CD8-positive, alpha-beta memory T cell (primary cell): ENCODE measurements at places on chromosomes 12 and 14. TPM values are rescaled to one million over a fixed set of nuclear protein-coding genes. Genes with fewer than 3 reads are reported as not detected.
A peak's percentile ranks its signal among the peaks of the same experiment; 100 is the strongest.

The OTOGL gene
- total RNA-seq = not detected

GRCh38 chr12:92404921-92405320 lies 259.3 kb upstream of the BTG1 start:
- DNase-seq = no peak

DNA sequence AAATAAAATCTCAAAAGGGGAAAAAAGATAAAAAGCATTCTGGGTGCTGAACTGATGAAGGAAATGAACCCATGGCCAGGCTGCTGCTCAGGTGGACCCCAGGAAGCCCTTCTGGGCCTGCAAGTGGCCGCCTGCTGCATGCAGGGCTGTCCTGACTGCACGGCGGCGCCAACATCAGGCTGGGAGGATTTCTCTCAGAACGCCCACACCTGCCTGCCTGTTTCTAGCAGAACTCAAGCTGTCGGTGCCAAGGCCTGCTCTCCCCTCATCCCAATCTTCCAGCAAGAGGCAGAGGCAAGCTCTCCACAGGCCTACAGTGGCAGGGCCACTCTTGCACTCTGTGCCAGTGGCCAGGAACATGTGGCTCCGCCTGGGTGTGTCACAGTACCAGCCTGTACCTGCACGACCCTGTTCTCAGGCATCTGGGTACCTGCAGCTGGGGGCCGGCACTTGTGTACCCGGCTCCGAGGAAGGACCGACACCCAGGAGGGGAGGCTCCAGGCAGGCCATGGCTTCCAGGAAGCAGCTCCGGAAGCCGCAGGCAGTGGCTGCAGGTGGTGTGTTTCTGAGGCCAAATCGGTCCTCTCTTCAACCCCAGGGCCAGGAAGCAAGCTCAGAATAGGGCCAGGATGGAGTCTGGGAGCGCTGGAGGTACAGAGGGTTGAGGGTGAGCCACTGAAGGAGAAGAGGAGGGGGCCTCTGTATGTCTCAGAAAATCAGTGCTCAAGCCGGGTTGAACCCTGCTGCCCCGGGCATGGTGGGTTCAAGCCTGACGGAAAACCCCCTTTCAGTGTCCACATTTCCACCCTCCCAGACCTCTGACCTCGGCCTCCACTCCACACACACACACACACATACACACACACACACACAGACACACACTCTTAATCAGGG lies 2.5 kb upstream of the INF2 start:
- DNase-seq = no peak

- DNase-seq = no peak
Observed at GRCh38 chr12:57550641-57551549, 1.1 kb downstream of the KIF5A start.

The GALNT6 gene
- 13.5 TPM for total RNA-seq

The CLEC4C gene
- total RNA-seq = not detected

GRCh38 chr12:68175557-68176061 lies 16.1 kb upstream of the IFNG start:
- DNase-seq = peak; percentile 89

- DNase-seq = no peak
Observed at GRCh38 chr12:57836442-57837375, 9.8 kb downstream of the CTDSP2 start.

GRCh38 chr12:102300824-102301461 lies 103.3 kb upstream of the PMCH start:
- DNase-seq = no peak

DNA sequence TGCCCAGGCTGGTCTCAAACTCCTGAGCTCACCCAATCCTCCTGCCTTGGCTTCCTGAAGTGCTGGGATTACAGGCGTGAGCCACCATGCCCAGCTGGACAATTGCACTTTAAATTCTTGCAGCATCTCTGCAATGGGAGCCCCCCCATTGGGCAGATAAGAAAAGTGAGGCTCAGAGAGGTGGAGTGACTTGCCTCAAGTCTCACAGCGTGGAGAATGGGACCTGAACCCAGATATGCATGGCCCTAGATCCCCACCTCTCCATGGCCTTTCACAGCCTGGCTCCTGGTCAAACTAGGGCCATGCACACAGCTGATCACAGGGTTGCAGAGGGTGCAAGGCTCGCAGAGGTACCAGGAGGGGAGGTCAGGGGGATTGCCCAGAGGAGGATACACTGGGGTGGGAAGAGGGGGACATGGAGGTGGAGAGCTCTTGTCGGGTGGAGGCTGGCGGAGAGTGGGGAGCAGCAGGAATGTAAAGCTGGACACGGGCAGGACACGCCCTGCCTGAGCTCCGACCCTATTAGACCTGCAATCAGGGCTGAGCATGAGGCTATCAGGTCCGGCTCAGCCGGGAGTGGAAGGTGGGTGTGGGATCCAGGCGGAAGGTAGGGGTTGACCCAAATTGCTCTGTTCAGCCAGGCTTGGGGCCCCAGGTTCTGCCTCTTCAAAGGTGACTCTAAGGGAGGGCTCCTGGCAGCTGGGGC lies 6.9 kb downstream of the EXOC3L4 start:
- no peak for DNase-seq

The SALL2 gene
- total RNA-seq = 2.6 TPM

GRCh38 chr14:104136472-104137296 lies 1.7 kb upstream of the KIF26A start:
- no peak for DNase-seq
